Eye (tissue), 1 donor: ENCODE measurements at places on chromosomes 4 and X.
A peak's percentile ranks its signal among the peaks of the same experiment; 100 is the strongest.

DNA sequence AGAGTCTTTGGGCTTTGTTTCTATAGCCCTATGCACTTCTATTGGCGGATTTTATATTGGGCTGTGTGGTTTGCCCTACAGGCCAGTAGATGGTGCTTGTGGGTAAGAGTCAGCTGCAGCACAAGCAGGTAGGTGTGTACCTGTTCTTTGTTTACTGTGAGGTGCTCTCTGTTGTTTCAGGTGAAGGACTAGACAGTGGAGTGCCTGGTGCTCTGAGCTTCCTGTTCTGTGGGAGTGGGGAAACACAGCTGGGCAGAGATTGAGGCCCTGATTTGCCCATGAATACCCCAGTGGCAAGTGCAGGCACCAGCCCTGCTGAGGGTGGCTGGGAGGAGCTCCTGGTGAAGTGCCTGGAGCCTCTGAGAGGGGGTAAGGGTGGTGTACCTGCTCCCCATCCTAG, 26.3 kb upstream of the UCP1 start:
- no peak for DNase-seq

- DNase-seq = no peak
Measured at GRCh38 chr4:8218371-8219031, 19.4 kb downstream of the SH3TC1 start.

DNA sequence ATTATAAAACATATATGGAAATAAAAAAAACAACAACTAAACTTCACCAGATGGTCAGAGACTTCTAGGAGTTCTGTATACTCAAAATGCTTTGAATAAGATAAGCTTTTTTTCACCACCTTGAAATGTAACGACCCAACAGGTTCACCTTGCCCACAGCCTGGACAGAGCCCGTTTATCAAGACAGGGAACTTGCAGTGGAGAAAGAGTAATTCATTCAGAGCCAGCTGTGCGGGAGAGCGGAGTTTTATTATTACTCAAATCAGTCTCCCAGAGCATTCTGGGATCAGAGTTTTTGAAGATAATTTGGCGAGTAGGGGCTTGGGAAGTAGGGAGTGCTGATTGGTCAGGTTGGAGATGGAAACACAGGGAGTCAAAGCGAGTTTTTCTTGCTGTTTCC, 38.5 kb downstream of the AGA start:
- DNase-seq = peak; percentile 15

DNA sequence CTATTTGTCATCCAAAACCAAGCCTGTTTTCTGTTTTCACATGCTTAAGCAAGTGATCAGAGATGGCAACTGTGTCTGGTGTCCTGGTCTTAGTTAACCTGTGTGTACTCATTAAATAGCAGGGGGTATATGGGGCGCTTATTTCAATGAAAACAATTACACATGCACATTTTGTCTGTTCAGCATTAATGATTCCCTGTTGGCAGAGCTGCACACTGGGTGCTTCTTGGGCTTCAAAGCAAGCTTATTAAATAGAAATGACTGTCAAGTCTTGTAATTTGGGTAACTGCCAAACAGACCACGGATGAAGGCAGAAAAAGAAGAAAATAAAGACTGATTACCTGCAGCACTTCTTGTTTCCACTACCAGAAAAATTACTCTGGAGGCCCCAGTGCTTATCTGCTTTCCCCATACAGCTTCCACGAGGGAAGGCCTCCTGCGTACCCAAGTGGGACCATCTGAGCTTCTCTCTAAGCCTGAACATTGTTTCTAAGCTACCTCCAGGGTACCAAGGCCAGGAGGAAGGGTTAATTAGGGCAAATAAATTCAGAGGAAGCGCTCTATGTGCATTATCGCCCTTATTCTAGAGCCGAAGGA, 107.2 kb upstream of the TBL1X start:
- peak; percentile 15 for DNase-seq

DNA sequence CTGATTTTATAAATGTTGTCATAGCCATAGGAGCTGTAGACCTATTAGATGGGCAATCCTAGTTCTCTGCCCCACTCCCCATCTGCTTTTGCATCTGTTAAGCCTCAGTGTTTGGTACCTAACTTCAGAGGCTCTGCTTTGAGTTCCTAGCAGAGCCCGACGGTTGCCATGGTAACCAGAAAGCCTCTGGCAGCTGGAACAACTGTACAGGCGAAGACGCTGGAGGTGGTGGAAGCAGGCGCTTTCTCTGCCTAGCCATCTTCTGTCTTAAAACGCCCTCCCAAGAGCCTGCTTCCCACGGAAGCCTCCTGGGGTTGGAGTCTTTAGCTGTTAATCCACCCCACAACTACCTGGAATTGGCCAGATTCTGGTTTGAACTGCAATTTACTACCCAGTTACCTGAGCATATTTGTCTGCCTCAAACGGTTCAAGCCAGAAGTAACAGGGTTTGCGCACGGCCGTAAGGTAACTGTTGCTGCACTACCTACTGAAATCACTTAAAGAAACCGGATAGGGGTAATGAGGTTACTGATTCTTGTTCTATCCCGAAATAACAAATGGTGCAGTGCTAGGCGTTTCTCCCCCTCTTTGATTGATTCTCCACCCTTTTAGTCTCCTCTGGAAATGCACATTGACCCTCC, 1.0 kb upstream of the GABRG1 start:
- DNase-seq = peak; percentile 92

- no peak for DNase-seq
Measured at GRCh38 chrX:112669824-112670223, 9.9 kb downstream of the LHFPL1 start.
